ENCODE measurements at places on chromosomes 5 and 9.

- DNase-seq: no peak
These were observed 219.6 kb downstream of the PLK2 start for GRCh38 chr5:58240322-58240721.

- no peak for DNase-seq
These were observed 1.1 kb upstream of the CNTFR start for GRCh38 chr9:34590381-34591247.

GRCh38 chr5:14749579-14750101 is 85.1 kb downstream of the OTULIN start:
- DNase-seq: no peak

GRCh38 chr5:194102-194501 is 2.8 kb downstream of the LRRC14B start:
- no peak for DNase-seq

GRCh38 chr5:37663538-37663937 is 176.3 kb downstream of the GDNF start:
- no peak for DNase-seq

DNA sequence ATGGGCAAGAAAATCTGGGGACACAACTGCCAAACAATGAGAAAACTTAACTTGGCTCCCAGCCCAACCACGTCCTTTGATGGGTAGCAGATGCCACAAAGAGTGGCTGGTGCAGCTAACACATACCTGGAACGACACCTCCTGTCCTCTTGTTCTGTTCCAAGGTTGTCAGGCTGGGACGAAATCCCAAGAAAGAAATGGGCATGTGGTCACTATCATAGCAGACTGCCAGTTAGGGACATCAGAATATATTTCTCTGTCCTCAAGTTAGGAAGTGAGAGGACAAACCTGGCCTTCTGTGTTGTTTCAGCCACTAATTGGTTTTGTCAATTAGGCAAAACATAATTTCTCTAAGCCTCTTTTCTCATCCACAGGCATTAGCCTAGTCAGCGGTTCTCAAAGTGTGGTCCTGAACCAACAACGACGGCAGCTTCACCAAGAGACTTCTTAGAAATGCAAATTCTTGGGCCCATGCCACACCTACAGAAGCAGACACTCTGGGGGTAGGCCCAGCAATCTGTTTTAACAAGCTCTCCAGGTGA is 63.4 kb downstream of the RAPGEF1 start:
- no peak for DNase-seq

- no peak for DNase-seq
These were observed 152.8 kb upstream of the PAPPA start for GRCh38 chr9:116000748-116001329.

DNA sequence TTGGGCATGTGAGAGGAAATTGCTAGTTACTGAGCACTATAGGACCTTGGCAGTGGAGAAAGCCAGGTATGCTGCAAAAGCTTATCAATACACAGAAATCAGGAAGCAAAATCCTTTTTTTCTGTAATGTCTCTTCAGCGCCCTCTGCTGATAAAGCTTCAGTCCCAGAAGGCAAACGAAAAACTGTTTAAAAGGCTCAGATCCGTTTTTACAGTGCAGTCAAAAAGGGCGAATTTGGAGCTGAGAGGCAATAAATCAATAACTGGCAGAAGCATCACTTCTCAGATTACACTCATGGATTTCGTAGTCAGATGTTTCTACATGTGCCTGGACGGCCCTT is 1.1 kb upstream of the MAN2A1 start:
- no peak for DNase-seq

DNA sequence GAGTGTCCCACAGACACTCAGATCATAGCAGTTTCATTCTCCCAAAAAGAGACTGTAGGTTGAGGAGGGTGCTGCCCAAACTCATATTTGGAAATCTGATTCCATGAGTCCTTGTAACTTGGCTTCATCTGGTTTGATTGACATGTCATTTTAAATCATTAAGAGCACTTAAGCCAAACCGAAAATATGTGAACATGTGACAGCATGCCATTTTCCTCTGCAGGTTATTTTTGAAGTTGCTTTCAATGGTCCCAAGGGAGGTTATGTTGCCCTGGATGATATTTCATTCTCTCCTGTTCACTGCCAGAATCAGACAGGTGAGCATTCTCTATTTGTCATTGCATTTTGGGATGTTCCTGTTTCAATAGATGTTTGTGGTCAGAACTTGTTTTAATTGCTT is 87.6 kb downstream of the MAMDC2 start:
- DNase-seq: no peak

GRCh38 chr9:123026425-123026824 is 7.0 kb upstream of the GPR21 start:
- no peak for DNase-seq

- no peak for DNase-seq
These were observed 554 bp downstream of the SDHA start for GRCh38 chr5:218457-219291.

DNA sequence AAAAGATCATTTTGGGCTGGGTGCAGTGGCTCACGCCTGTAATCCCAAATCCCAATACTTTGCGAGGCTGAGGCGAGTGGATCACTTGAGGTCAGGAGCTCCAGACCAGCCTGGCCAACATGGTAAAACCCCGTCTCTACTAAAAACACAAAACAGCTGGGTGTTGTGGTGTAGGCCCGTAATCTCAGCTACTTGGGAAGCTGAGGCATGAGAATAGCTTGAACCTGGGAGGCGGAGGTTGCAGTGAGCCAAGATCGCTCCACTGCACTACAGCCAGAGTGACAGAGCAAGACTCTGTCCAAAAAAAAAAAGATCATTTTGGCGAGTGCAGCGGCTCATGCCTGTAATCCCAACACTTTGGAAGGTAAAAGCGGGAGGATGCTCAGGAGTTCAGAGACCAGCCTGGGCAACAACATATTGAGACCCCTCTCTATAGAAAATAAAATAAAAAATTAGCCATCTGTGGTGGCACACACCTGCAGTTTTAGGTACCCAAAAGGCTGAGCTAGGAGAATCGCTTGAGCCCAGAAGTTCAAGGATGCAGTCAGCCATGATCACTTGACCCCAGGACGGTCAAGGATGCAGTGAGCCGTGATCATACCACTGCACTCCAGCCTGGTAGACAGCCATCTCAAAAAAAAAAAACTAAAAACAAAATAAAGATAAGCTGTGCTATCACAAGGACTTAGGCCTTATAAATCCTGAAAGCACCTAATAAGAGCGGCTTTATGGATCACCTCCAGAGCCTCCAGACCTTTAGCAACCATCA is 16.2 kb downstream of the PPP2CA start:
- no peak for DNase-seq

DNA sequence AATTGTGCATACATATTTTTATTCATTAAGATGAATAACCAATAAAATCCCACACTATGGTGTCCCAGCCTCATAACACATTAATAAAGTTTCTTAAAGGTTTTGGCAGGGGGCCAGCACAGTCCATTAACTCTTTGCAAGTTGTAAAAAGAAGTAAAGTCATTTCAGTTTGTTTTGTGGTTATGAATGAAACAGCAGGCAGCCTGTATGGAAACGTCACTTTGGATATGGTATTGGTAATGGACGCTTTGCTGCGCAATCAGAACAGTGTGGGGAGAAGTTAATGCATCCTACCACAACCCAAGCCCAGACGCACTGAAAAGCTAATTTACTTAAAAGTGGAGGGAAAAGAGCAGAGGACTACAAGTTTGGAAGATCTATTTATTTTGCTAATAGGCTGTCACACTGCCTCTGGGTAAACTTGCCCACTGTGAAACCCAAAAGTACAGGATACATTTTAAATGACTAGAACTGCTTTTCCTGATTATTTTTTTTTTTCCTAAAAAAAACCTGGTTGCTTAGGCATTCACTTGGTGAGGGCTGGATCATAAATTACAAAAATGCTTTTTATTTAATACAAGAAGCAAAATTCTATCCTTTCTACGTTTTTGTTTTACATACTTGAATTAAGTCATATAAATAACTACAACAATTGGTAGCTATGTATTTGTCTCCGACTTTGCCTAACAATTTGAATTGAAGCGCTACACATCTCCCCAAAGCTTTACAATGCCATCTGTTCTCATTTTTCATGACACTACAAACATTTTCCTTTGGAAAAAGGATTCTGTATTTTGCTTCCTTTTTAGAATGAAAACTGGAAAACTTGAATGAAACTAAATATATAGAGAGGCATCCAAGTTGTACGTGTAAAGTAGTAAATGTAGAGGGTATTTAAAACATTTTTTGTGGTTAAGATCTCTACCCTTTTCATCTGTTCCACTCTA is 104.3 kb downstream of the NFIB start:
- DNase-seq: no peak

DNA sequence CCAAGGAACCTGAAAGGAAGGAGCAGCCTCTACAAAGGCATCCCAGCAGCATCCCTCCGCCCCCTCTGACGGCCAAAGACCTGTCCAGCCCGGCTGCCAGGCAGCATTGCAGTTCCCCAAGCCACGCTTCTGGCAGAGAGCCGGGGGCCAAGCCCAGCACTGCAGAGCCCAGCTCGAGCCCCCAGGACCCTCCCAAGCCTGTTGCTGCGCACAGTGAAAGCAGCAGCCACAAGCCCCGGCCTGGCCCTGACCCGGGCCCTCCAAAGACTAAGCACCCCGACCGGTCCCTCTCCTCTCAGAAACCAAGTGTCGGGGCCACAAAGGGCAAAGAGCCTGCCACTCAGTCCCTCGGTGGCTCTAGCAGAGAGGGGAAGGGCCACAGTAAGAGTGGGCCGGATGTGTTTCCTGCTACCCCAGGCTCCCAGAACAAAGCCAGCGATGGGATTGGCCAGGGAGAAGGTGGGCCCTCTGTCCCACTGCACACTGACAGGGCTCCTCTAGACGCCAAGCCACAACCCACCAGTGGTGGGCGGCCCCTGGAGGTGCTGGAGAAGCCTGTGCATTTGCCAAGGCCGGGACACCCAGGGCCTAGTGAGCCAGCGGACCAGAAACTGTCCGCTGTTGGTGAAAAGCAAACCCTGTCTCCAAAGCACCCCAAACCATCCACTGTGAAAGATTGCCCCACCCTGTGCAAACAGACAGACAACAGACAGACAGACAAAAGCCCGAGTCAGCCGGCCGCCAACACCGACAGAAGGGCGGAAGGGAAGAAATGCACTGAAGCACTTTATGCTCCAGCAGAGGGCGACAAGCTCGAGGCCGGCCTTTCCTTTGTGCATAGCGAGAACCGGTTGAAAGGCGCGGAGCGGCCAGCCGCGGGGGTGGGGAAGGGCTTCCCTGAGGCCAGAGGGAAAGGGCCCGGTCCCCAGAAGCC is 30.8 kb downstream of the CD180 start:
- DNase-seq: no peak

DNA sequence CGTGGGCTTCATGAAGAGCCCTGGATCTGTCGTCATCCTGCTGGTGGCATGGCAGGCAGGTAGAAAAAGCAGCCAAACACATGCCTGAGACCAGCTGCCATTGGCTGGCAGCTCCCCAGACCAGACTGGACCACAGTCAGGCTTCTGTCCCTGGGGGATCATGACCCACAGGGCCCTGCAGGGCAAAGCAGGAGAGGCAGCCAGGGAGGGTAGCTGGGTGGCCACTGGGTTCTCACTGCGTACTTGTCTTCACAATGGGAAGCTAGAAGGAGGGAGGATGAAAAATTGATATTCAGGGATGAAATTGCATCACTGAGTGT is 67.8 kb upstream of the GARNL3 start:
- no peak for DNase-seq

- no peak for DNase-seq
These were observed 30.5 kb upstream of the LRRC70 start for GRCh38 chr5:62547945-62548630.

GRCh38 chr5:52789378-52789777 is 1.7 kb downstream of the ITGA1 start:
- no peak for DNase-seq

GRCh38 chr5:36701085-36701698 is 94.8 kb downstream of the SLC1A3 start:
- DNase-seq: no peak

DNA sequence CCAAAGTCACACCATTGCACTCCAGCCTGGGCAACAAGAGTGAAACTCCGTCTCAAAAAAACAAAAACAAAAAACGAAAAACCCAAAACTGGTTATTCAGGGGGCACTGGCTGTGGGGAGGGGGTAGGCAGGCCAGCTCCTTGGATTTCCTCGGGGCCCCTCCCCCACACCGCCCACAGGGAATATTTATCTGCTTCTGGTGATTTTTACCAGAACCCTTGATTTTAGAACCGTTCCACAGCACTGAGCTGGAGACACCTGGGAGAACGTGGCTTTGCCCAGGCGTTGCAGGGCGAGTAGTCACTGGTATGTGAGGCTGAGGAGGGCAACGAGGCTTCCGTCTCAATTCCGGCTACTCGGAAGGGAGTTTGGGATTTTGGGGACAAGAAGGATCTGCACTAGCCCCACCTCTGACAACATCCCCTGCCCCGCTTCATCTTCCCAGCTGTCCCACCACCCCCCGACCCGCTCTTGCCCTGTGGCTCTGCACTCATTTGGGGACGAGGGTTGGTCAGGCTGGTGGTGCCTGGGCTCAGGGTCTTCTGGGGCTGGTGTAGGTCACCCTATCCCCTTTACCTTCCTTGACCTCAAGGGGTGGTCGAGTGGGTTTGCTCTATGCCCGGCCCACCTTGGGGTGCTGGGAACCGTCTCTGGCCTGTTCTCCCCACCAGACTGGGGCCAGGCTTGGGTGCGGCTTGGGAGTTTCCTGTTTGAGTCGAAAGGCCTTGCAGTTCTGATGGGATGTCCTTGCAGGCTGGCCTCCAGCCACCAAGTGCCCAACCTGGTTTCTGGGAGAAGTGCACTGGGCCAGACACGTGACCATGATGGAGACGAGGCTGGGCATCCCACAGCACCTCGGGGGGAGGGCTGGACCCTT is 3.5 kb downstream of the AHRR start:
- DNase-seq: no peak

GRCh38 chr5:88792144-88792840 is 90.7 kb downstream of the MEF2C start:
- no peak for DNase-seq

DNA sequence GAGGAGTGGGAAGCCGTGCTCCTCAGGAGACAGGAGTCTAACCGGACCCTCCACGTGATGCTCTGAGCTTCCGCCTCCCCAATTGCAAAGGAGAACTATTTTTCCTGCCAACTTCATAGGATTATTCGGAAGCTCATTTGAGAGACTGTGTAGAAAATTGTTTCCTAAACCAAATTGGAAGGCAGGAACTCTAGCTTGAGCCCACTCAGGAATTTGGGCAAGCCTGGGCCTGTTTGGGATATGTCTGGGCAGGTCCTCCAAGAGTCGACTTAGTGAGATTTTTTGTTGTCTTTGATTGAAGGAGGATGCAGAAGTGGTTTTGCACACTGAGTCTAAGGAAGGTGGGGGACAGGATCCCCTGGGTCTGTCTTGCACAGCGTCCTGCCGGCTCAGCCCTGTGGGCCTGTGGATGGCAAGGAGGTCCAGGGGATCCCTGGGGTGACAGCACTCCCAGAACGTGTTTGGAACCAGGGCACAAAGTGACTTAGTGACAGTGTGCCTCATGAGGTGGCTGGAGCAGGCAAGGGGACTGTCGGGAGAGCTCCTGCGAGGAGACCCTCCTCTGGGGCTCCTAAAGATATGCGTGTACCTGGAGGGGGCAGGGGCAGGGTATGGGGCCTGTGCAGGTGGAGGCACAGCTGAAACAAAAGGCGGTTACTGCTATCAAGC is 283.3 kb downstream of the NSG2 start:
- no peak for DNase-seq

GRCh38 chr9:7174884-7175283 is 417.1 kb downstream of the KDM4C start:
- no peak for DNase-seq

All from NCI-H1092 (cell line).